ENCODE measurements at places on chromosomes 1 and 21.
A peak's percentile ranks its signal among the peaks of the same experiment; 100 is the strongest.

GRCh38 chr1:204456826-204457442, 37.7 kb downstream of the PIK3C2B start:
- DNase-seq = no peak

GRCh38 chr1:213055767-213056166, 4.7 kb downstream of the RPS6KC1 start:
- DNase-seq = no peak

DNA sequence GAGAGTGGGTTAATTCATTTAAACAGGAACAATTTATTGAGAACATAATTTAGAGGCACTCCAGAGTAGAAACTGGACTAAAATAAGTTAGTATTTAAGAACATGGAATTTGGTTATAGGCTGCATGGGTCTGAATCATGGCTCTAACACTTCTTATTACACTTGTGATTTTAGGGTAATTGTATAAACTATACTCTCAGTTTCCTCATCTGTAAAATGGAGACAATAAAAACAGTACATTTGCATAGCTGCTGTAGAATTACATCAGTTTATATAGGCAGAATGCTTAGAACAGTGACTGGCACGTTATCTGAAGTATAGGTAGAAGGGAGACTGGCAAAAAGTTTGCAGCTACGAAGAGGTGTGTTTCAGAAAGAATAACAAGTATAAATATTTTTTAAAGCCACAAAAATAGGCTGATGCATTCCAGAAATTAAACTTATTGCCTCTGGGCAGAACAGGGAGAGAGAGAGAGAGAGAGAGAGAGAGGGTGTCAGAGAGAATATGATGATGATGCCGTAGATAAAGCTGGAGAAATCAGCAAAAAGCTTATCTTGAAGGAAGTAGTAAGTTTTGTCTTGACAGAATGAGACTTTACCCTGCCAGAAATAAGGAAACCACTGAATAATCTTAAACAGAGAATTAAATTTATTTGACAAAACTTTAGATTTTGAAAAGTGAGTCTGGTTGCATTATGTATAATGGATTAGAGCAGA, 8.1 kb upstream of the OR6K3 start:
- no peak for DNase-seq

DNA sequence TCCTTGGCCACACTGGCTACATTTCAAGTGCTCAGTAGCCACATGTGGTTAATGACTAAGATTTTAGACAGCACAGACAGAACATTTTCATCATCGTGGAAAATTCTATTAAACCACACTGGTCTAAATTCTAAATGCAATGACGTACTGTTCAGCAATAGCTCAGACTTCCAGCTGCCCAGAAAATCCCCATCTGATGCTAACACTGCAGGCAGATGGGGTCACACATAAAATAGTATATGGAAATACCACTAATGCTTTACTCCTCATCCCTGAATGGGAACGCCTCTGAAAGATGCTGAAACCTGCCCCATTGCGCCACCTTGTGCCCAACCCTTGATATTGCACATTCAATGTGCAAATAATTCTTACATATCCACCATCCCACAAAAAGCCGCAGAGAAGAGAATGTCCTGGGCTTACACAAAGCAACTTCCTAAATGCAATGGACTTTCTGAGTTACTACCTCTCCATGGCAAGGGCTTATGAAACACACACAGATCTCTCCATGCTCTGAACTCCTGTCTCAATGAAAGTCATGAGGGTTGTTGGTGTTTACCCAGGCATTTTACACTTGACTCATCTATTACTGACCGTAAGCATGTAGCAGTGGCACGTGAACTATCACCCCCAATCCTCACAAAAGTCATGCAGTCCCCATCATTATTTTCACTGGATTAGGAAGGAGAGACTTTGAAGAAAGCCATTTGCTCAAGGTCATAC, 20.3 kb upstream of the SLC5A9 start:
- DNase-seq = peak; percentile 9

GRCh38 chr1:83815330-83815729, 183.6 kb downstream of the TTLL7 start:
- DNase-seq = no peak

DNA sequence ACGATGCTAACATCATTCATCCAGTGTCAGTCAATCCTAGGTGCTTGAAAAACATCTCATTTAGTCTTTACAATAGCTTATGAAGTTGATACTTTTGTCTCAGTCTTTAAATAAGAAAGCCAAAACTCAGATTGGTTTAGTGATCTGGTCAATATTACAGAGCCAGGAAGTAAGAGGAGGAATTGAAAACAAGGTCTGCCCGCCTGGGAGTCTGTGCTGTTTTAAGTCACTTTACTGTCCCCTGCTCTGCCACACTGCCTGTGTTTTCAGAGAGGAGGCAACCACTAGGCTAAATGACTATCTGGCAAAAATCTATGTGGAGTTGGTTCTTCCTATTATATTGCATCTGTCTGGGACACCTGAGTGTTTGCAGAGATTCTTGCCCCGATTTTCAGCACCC, 62.3 kb downstream of the ST6GALNAC3 start:
- no peak for DNase-seq

GRCh38 chr1:94989911-94990473, 63.1 kb upstream of the CNN3 start:
- DNase-seq = no peak

- no peak for DNase-seq
Observed at GRCh38 chr1:20530901-20531300, 21.5 kb upstream of the FAM43B start.

GRCh38 chr1:223207293-223208066, 64.4 kb upstream of the TLR5 start:
- no peak for DNase-seq

DNA sequence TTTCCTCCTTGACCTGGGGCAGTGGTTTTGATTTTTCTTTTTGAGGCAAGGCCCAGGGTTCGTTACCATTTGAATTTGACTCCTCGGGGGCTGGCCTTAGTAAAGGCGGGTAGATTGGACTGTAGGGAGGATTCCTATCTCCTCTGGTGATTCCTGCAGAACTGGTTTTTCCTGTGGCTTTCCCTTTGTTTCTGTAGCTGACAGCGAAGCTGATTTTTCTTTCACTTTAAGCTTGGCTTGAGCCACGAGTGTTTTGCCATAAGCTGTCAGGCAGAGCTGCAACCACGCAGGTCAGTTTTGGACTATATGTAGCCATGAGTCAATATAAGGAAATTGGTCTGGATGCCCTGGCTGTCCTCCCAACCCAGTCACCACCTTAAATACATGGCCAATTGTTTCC, 28.7 kb upstream of the KCNJ15 start:
- DNase-seq = no peak

DNA sequence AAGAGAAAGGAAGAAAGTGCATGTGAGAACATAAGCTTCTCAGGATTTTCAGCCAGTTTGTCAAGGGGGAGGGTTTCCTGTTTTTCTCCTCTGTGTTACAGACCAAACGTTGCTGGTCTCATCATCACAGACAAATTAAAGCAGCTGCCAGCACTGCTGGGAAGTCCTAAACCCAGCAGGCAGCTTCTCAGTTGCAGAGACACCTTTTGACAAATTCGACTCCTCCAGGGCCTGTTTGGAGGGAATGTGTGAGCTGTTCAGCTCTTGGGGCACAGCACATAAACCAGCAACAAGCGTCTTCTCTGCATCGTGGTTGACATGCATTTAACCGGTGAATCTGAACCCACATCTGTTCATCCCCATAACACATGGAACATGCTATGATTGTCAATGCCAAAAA, 454.6 kb upstream of the RUNX1 start:
- DNase-seq = no peak

DNA sequence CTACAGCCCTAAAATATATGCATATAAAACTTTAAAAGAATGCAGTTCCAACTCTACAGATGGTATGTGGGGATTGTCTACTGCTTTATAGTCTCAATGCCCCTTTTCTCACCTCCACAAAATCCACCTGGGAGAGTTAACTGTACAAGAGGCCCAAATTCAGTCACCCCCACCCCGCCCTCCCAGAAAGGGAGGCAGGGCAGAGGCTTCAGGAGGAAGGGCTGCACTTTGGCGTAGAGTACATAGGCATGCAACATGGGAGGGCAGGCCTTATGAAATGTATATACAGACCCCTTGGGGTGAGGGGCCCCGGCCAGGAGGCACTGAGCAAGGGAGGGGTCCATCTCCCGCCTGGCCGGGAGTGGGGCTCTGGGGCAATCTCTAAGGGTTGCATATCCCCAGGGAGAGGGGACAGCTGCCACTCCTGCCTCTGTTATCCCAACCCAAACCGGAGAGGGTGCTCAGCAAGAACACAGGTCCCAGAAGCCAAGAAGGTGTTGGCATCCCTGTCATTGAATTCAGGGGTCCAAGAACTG, 1.3 kb upstream of the PYGO2 start:
- no peak for DNase-seq

DNA sequence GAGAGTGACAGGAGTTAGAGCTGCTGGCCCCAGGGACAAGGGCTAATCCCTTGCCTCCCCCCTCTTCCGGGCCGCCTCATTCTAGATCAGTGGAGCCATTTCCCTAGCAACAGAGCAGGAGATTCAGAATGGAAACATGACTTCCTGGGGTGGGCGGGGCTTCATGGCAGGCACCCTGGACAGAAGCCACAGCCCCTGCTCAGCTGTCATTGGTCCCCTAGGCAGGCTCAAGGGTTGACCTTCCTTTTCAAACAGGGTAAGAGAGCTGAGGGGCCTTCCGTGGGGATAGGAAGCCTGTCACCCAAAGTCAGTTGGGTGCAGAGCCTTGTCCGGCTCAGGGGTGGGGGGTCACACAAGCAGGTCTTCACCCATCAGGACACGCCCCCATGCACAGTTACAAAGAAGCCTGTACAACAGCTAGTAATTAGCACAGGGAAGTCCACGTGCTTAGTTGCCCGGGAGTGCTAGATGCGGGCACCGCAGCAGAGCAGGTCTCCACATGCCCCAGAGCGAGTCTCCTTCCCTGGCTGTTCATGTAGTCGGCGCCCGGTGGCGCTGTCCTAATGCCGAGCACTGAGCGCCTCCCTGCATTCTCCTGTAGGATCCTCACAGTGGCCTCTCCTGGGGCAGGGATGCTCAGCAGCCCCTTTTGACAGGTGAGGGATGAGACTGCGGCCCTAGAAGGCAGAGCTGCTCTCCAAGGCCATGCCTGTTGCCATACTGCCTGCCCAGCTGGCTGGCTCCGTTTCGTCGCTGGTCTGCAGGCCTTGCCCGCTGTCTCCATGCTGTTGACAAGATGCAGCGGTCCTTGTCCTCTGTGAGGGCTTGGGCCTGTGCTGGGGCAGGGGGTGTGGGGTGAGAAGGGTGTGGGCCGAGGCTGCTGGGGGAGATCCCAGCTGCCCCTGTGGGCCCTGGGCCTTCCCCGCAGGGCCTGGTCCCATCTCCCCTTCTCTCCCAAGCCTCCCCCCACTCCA, 5.1 kb downstream of the TMEM201 start:
- DNase-seq = no peak

DNA sequence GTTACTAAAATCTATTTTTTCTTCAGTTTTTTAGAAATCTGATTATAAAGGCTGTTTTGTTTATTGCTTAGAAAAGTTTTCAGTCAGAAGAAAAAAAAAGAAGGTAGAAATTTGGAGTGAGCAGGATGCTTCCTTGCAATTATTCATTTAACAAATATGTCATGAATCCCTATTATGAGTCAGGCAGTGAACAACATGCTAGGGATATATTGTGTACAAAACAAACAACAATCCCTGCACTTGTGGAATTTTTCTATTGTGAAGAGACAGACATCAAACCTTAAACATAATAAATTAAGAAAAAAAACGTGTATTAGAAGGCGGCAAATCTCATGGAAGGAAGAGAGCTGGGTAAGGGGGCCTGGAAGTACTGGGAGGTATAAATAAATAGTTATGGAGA, 664.1 kb upstream of the CAMK1G start:
- no peak for DNase-seq

DNA sequence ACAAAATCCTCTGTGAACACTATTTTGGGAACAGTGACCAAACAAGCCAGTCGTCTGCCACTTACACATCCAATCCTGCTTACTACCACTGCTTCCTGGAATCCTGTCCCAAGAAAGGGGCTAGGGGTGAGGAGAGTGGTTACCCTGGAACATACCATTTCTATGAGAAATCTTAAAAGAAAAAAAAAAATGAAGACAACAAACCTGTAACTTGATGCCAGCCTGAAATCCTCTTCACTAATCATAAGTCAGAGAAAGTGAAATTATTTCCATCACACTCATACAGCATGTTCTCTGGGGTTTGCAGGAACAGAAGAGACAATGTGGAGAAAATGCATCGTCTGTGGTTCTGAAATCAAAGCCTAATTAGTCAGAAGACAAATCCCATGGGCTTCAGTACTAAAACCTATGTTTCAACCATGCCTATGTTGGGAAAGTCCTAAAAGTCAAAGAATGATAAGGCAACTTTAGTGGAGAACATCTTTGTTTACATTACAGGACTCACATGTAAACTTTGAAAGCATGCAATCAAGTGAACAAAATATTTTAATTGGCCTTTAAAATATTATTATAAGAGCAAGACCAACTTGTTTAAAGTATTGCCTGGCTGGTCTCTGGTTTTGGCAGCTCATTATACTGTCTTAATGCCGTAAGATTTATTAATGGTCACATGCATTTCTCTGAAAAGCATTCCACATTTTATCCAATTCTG, 220.7 kb downstream of the LTN1 start:
- DNase-seq = no peak

DNA sequence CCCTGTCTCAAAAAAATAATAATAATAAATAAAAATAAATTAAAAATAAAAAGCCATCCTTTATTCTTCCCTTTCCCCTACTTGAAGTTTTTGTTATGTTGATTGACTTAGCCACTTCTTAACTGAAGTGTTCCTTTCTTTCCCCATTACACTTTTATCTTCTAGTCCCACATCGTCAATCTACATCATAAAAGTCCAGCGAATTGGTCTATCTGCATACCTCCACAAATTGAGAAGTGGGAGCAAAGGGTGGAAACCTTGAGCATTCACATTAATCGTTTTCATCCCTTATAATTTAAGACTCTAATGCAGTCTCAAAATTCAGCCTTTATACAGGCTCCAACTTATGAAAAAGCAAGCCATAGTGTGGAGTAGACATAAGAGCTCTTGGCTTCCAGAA, 6.5 kb upstream of the ZYG11A start:
- no peak for DNase-seq

- no peak for DNase-seq
Observed at GRCh38 chr1:57407928-57408327, 15.9 kb downstream of the DAB1 start.

DNA sequence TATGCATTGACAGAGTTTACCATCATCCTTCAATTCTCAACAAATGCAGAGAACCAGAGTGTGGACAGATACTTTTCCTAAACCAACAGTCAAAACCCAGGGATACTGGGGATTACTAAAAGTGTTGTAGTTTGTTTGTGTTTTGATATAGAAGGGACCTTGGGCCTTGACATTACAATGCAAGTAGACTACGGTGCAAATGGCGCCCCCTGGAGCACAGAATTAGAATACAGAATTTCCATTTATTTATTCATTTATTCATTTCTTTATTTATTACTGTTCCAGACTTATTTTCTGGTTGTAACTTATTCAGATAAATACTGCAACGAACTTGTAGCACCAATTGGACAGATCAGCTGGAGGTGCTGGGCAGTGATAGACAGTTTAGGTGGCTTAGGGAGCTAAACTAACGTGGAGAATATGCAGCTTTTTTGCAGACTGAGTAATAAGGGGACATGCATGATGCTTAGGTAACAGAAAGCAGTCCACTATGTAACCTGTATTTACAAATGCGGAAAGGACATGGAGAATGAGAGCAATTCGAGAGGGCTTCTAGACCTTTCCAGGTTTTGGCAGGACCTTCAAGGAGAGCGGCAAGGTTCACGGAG, 42.6 kb downstream of the KIRREL1 start:
- no peak for DNase-seq

GRCh38 chr1:153881751-153882150, 41.0 kb downstream of the GATAD2B start:
- no peak for DNase-seq
